Stimulated activated CD4-positive, alpha-beta T cell treated with anti-CD3 and anti-CD28 coated beads, Interleukin-12 subunit alpha, Interleukin-12 subunit beta, amount 100 ng/mL, for 24 hours (primary cell): ENCODE measurements at places on chromosomes 6 and 20.

DNA sequence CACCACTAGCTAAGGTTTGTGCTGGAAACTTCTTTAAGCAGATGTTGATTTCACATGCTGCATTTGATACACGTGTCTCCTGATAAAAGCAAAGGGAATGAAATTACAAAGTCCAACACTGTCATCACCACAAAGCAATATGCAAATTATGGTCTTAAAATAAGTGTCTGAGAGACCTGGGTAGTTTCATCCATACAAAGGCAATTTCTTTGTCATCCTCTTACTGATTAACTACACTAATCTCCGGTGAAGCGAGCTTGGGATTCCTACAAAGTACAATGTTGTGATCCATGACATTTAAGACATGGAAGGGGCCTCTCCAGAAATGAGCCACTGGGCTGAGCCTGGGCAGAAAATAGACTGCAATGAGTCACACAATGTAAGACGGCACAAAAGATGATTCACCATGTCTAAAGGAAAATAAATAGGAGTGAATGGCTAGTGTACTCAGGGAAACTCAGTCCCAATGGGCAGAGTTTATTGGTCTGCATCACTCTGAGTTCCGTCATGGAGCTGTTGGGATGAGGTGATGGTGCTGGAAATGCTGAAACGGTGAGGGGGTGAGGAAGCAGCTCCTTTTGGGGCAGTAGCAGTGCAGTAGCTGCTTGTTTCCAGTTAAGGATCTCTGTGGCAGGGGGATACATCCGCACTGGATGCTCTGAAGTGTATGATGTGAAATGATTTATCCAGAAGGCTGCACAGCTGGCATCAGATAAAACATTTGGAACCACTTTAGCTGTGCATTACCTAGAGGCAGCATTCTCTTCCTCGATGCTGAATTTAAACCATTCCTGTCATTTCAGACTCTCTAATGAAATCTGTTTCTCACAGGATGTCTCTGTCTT lies 103.3 kb downstream of the IBTK start:
- no peak for DNase-seq

GRCh38 chr6:138035070-138035469 lies 72.1 kb downstream of the PERP start:
- DNase-seq: no peak

GRCh38 chr20:15332711-15333160 lies 995.3 kb upstream of the FLRT3 start:
- DNase-seq: no peak

GRCh38 chr20:14830466-14830865 lies 493.1 kb upstream of the FLRT3 start:
- DNase-seq: no peak

- DNase-seq: peak; percentile 7
Observed at GRCh38 chr20:49668181-49668877, 45.3 kb downstream of the B4GALT5 start.

DNA sequence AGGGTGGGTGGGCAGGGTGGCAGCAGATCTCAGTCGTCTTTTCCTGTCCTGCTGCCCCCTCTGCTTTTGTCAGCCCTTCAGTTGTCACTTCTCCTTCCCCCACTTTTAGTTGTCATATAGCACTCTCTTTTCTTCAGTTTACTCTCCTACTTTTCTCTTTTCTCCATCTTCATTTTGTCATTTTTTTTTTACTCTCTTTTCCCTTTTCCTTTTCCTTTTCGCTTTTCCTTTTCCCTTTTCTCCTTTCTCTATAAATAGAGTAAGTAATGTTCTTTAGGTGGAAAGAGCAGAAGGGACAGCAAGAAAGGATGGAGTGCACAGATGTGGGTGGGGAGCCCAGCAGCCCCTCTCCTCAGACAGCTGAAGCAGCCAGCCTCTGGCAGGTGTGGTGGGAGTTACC lies 108.6 kb downstream of the LRRC1 start:
- no peak for DNase-seq

DNA sequence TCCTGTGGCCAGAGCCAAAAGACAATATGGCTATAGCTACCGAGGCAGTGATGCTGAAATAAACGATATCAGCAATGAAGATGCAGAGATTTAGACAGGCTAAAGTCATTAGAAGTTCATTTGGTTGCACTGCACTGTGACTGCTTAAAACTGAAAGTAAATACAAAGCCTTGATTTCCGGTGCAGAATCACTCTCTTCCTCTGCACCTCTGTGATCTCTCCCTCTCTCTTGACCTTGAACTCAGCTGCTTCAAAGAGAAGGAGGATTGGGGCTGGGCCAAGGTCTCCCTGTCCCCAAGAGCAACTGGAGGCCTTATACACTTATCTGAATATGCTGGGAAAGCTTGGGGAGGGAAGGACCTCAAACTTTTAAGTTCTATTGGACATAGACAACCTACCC lies 34.6 kb upstream of the SPACA1 start:
- DNase-seq: no peak

DNA sequence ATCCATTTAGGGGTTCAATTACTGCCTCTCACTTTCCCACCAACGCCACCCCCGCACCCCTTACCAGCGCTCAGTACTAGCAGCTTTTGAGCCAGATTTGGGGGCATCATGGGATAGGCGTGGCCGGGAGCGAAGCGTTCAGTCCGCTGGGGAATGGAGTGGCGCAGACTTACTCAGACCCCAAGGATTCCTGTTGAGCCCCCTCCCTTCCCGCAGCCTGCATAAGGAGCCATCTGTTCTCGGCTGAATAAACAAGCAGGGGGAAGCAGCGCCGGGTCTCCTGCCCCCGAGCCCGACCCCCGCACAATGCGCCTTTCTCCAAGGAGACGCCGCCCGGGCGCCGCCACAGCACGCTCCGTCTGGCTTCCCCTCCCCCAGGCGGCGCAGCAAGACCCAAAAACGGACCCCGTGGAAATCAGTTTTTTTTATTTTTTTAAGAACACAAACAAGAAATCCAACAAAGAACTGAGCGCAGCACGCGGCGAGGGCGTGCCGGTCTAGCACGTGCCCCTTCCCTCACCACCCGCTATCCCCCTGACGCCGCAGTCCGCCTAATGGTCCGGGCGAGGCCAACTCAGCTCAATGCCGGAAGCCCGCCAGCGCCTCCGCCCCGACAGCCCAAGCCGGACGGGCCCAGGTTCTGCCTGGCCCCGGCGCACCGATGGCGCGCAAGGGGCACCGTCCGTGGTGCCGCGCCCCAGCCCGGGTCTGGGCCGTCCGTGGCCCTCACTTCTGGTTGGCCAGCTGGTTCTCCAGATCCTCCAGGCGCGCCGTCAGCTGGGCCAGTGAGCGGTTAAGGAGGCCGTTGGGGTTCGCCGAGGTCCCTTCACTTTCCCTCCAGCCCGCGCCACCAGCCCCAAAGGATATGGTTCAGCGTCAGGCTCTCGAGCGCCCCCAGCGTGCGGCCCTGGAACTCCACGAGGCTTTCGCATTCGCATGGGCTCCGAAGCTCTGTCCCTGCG lies 13.3 kb upstream of the RBPJL start:
- peak; percentile 59 for DNase-seq
